ENCODE measurements at places on chromosomes 11 and 22.

DNA sequence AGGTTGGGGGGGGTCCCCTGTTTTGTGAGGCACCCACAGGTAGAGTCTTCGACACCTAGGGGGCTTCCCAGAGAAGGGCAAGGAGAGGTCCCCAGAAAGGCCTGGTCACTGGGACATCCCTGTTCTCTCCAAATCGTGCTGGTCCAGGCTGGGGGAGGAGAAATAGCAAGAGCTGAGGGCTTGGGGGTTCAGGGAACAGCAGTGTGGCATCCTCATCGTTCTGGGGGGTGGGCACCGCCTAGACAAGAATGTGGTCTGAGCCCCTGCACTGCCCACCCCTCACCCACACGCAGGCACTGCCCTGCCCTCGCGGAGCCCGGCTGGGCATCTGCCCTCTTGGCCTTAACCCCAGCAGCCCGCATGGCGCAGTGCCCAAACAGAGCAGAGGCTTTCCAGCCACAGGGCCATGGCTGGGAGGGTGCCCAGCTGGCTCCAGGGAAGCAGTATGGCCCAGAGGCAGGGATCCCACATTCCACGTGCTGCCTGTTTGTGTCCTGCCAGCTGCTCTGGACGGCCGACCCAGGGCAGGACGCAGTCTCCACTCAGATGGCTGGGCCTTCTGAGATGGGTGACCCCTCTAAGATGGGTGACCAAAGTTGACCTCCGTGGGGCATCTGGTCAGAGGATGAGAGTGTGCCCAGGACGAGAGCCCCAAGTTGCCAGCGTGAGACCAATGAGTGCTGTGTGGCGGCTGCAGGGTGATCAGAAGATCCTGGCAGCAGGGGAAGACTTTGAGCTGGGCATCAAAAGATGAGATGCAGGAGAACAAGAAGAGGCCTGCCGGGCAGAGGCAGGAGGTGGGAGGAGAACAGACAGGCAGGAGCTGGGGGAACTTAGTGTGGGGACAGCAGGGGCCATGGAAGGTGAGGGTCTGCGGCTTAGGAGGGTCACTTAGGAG, 14.4 kb downstream of the SCARF2 start:
- H3K4me3 ChIP-seq: no peak overlapping the region
- H3K36me3 ChIP-seq: no peaks in the 10 kb centered on the region
- no peak overlapping the region for H3K27ac ChIP-seq
- no peaks in the 10 kb centered on the region for H3K27me3 ChIP-seq

DNA sequence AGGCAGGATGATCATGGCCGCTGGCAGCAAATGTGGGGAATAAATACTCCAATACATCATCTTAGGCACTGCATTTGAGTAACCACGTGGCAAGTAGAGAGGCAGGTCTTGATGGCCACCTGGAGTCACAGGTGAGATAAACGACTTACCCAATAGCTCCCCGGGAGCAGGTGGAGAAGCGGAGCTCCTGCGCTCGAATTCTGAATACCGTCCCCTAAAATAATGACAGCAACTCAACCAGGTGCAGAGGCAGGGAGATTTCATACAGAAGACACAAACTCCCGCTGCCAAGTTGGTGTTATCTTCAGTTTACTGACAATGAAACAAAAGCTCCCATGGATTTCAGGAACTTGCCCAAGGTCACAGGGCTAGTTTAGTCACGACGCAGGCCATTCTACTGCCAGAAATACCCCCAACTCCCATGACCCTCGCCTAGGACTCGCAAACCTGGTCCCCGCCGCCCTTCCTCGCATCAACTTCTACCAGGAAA, 437 bp downstream of the SLC43A3 start:
- no peaks in the 10 kb centered on the region for H3K27me3 ChIP-seq
- H3K4me1 ChIP-seq: peaks cover 3% of the 10 kb centered on the region
- 0 out of 2 replicates have a peak, but pooled peaks cover 3% of the 10 kb centered on the region for H3K36me3 ChIP-seq

GRCh38 chr22:22670076-22670795, 25.8 kb downstream of the GGTLC2 start:
- H3K27ac ChIP-seq: no peak overlapping the region
- no peaks in the 10 kb centered on the region for H3K36me3 ChIP-seq
- H3K27me3 ChIP-seq: no peaks in the 10 kb centered on the region
- no peaks in the 10 kb centered on the region for H3K4me1 ChIP-seq
- no peak for DNase-seq

DNA sequence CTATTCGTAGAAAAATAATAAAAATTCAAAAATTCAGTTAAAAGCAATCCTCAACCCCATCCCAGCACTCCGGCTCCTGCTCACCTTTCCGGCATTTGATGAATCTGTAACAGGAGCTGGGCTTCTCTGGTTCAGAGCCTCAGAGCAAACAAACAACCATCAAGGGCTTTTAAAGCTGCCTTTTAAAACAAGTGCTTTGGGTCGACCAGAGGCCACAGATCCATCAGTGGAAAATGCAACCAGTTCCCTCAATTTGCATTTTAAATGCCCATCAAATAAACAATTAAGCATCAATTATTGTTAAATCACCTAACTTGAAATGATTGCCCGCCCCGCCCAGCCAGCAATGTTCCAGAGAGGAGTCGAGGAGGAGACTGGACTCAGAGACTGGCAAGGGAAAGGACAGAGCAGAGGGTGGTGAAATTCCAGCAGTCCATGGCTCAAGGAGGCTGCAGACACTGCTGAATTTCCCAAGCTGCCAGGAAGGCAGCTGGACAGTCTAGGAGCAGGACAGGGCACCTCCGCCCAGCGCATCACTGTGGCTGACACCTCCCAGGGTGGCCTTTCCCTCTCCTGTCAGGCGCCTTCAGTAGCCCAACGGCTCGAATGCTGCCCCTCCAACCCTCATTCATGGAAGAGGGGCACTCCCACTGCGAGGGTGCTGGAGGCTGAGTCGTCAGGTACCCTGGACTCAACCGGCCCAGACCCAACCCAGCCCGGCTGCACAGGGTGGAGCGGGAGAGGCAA, 7.5 kb downstream of the FXYD6 start:
- no peaks in the 10 kb centered on the region for H3K27me3 ChIP-seq
- peaks cover 9% of the 10 kb centered on the region for H3K4me1 ChIP-seq
- no peak overlapping the region for H3K4me3 ChIP-seq
- H3K36me3 ChIP-seq: no peaks in the 10 kb centered on the region
- no peak for DNase-seq

GRCh38 chr11:95095858-95096587, 6.4 kb downstream of the ENDOD1 start:
- H3K27me3 ChIP-seq: peaks cover 9% of the 10 kb centered on the region
- H3K4me1 ChIP-seq: no peaks in the 10 kb centered on the region
- H3K4me3 ChIP-seq: no peak overlapping the region

DNA sequence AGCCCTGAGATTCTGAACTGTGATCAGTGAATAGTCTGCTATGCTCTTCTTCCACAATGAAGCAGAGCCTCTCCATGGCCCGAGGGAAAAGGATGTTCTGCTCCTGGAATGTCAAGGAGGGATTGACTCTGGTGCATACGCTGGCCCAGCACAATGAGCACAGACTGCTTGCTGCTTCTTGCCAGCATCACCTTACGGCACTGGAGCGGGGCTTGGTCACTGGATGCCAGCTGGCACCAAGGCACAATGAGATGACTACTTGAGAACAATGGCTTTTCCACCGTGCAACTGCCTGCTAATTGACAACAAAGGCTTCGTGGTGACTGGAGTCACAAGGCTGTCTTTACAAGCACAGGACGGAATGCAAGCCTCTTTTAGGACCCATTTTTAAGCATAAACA, 139.2 kb downstream of the DSCAML1 start:
- H3K4me1 ChIP-seq: no peaks in the 10 kb centered on the region
- H3K4me3 ChIP-seq: no peak overlapping the region
- H3K27me3 ChIP-seq: no peaks in the 10 kb centered on the region
- DNase-seq: no peak

DNA sequence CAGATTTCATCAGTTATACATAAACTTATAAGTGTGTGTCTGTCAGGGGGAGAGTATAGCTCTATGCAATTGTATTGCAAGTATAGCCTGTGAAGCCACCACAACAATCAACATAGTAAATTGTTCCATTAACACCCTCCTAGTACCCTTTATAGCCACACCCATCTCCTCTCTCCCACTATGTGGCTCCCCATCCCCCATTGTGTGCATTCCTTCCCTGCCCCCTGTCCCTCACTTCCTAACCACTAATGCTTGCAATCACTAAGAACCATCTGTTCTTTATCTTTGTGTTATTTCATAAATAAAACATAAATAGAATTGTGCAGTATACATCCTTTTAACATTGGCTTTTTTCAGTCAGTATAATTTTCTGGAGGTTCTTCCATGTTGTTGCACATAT, 83.1 kb upstream of the SLC5A12 start:
- H3K27me3 ChIP-seq: no peaks in the 10 kb centered on the region
- H3K4me1 ChIP-seq: no peaks in the 10 kb centered on the region
- no peaks in the 10 kb centered on the region for H3K36me3 ChIP-seq
- DNase-seq: peak; percentile 4
- no peak overlapping the region for H3K27ac ChIP-seq
